ENCODE measurements at places on chromosomes 11 and 22. TPM values are rescaled to one million over a fixed set of nuclear protein-coding genes. Genes with fewer than 3 reads are reported as not detected.

The MYBPC3 gene
- total RNA-seq, result not detected

The BTG4 gene
- 0.30 TPM for total RNA-seq

The LMNTD2 gene
- 1.3 TPM for total RNA-seq

The UBQLN3 gene
- total RNA-seq, result not detected

The MAJIN gene
- total RNA-seq, result not detected

The NLRP14 gene
- 0.05 TPM for total RNA-seq

The TRIM3 gene
- 5.1 TPM for total RNA-seq

The GSTT2B gene
- total RNA-seq, result not detected

The RAB39A gene
- 0.59 TPM for total RNA-seq
